SK-N-SH treated with all-trans-retinoic acid at 6 μM for 48 hours (cell line): ENCODE measurements at places on chromosomes 4 and X.

GRCh38 chr4:152817331-152817730, 37.6 kb downstream of the ARFIP1 start:
- ATAC-seq: no peak

DNA sequence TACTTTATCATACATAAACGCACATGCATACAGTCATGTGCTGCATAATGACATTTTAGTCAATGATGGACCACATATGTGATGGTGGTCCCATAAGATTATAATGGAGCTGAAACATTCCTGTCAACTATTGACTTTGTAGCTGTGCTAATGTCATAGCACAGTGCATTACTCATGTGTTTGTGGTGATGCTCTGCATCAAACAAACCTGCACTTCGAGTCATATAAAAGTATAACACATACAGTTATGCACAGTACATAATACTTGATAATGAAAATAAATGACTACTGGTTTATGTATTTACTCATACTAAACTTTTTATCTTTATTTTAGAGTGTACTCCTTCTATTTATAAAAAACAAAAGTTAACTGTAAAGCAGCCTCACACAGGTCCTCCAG, 60.5 kb upstream of the MCUB start:
- no peak for ATAC-seq

DNA sequence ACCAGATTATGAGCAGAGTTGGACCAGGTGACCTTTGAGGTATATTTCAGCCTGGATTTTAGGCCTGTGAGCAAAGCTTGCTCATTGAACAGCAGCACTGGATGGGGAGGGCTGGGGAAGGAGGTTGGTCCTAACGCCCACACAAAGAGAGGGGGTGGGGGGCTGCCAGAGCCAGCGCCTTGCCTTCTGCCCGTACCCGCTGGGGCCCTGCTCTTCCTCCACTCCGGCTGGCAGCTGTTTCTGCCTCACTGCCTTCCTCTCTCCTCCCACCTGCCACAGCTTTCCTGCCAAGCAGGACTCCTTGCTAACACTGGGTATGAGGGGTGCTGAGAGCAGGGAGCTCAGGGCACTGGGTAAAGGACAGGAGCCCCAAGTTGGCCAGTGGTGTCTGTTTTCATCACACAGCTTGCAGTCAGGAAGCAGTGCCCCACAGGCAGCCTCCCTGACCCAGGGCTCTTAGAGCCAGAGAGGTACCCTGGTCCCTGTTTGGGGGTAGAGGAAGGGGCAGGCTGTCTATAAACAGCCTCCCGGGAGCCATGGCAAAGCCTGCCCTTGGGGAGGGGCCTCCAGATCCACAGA, 6.1 kb downstream of the NALF2 start:
- no peak for ATAC-seq

DNA sequence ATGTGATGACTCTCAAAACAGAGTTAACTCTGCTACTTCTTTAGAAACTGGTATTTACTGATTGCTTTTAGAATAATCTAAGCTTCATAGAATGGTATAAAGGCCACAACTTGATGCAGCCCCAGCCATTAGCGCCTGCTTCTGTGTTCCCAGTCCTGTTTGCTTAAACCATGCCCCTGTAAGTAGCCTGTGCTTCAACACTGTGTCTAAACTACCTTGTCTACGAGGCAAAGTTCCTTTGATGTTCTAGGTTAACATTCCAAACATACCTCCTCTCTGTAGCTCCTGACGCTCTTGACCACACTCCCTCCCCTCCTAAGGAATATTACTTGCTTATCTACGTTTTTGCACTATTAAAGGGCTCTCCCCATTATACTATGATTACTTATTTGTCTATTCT, 352.5 kb upstream of the ADGRL3 start:
- ATAC-seq: no peak

- no peak for ATAC-seq
Observed at GRCh38 chrX:94662689-94663088, 988.7 kb downstream of the FAM133A start.

DNA sequence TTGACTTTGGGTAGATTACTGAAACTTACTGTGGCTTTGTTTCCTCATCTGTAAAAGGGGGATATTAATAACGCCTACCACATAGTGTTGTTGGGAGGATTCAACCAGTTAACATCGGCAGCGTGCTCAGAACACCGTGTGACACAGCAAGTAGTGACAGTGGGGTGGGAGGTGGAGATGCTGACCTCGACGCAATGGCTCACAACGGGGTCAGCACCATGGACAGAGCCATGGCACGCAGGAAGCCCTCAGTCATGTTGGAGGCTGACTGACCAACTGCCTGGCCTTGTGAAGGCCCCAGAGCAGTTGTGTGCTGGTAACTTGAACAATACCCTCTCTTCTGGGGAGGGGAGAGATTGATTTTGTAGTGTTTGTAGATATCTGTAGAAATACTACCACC, 93.2 kb downstream of the WFS1 start:
- no peak for ATAC-seq

- no peak for ATAC-seq
Observed at GRCh38 chrX:12401252-12401651, 263.0 kb downstream of the FRMPD4 start.

GRCh38 chrX:19593690-19594089, 78.4 kb upstream of the MAP3K15 start:
- peak; percentile 76 for ATAC-seq

DNA sequence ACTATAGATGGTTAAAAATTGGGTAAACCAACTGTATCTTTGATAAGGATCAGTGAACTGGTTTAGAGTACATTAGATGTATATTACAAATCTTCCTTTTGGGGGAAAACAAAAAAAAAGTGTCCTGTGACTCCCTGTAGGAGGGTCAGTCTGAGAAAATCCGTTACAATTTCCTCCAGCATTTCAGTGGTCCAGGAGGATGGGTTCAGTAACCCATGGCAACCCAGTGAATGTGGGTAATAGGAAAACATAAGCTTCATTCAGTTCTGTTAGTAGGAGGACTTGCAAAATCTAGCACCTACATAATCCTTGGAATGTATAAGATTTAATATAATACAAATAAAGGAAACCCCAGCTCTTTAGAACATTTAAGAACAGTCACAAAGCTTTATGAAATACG, 16.2 kb downstream of the STOX2 start:
- ATAC-seq: no peak

DNA sequence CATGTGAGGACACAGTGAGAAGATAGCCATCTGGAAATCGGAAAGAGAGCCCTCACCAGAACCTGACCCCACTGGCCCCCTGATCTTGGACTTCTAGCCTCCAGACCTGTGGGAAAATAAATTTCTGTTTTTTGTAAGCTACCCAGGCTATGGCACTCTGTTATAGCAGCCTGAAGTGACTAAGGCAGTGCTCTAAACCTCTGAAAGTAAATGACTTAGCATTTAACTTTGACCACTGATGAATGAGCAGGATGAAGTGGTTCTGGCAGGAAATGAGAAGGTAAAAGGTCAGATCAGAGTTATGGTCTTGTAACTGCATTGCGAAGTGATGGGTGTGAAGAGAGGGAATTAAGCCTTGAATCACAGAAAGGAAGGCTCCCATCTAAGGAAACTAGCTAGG, 17.0 kb downstream of the GPAT3 start:
- ATAC-seq: no peak

- ATAC-seq: no peak
Observed at GRCh38 chrX:152642931-152643564, 5.4 kb downstream of the GABRQ start.

DNA sequence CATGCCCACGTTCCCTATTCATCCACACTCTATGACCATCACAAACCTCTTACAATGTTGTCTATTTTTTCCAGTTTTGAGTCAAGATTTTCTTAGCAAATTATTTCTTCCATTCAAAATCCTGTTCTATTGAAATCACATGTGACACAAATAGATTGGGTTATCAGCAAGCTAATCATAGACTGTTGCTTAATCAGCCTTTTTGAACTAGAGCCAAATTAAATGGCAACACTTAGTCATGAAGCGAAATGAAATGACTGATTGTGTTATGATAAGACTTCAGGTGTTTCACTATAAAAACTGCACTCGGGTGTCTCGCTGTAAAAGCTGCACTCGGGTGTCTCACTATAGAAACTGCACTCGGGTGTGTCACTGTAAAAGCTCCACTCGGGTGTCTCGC, 890.0 kb upstream of the FRG1 start:
- no peak for ATAC-seq

- ATAC-seq: no peak
Observed at GRCh38 chr4:124515591-124515990, 196.9 kb downstream of the ANKRD50 start.
